ENCODE measurements at places on chromosomes 3 and 15.
A peak's percentile ranks its signal among the peaks of the same experiment; 100 is the strongest.

DNA sequence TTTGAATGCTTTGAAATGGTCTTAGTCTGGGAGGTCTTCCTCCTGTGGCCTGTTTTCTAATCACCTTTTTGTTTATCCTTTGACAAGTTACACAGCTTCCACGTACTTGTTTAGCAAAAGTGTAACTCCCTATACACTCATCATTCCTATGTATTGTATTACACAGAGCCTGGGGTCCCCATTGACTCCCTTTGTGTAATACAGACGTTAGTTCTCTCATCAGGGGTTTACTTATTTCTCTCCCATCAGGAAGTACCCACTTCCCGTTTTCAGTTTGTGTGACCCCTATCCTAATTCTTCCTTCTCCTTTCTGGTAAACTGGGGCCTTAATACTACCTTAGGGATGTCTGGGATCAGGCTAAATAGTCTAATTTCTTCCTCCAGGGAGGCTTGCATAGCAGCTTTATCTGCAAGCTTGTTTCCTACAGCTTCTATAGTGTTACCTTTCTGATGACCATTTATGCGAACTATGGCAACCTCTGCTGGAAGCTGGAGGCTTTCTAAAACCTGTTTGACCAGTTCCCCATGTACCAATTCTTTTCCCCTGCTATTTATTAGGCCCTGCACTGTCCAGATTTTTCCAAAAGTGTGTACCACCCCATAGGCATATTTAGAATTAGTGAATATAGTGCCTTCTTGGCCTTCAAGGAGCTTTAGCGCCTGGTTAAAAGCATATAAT is 22.4 kb downstream of the ARL8B start:
- DNase-seq = no peak

DNA sequence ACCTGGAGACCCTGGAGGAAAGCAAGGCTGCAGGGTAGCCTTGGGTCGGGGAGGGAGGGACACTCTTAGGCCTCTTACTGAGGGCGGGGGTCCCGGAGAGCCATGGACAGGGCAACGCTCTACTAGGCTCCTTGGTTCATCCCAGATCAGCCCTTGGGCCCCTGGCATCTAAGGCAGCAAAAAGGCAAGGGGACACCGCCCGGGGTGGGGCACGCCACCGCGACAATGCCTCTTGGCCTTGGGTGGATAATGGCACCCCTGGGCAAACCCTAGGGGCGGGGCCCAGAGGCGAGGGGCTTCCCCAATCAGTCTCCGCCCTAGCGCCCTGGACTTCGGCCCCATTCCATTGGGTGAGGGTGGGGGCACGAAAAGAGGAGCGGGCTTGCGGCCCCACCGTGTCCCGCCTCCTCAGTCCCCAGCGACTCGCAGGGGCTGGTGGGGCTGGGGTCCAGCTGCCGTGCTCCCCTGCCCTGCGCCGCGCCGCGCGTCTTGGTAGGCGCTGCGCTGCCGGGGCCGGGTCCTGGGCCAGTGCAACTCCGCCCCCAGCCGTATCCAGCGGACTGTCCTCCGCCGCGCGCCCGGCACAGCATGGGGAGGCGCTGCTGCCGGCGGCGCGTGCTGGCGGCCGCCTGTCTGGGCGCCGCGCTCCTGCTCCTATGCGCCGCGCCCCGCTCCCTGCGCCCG is at the start of gene CHST13:
Gene CHST13, plus strand, starts transcription at position 411 of the 684 bp plus-strand sequence. Its CDS starts 178 bp downstream, at position 589.
- DNase-seq = no peak

- DNase-seq = no peak
Measured at GRCh38 chr3:72744330-72744729, 103.9 kb downstream of the SHQ1 start.

DNA sequence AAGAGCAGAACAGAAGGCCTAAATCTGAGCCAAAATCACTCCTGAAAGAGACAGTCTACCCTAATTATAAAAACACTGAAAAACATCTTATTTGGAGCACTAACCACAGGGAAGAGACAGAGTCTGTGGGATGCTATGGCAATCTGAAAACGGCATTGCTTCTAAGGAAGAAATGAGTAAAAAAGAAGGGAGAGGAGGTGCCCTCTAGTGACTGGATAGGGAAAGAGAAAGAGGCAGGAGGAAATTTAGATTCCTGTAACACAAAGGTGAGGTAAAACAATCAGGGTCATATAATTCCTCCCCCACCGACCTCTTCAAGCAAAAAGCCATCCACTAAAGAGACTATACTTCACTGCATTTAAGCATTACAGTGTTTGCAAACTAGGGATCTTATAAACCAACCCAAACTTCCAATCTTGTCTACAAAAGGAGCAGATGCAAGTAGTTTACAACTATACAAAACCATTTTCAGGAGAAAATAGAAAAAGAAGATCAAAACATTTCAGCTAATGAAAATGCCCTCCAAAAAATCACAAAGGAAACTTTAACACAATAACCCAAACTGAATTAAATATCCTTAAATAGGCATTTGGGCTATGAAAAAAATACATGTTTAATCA is 32.6 kb downstream of the HACD2 start:
- peak; percentile 5 for DNase-seq

DNA sequence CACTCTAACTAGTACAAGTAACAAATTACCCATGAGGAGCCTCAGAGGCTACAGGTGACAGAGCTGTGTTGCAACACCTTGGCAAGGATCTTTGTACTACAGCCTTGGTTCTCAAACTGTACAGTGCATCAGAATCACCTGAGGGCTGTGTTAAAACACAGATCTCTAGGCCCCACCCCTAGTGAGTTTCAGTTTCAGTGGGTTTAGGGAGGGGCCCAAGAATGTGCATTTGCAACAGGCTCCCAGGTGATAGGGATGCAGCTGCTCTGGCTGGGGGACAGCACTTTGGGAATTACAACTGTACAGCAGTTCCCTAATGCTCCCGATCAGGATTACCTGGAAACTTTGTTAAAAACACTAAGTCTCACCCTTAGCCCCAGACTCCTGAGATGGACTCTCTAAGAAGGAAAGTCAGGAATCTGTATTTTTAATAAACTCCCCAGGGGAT is 66.1 kb upstream of the NR2F2 start:
- DNase-seq = no peak

- no peak for DNase-seq
Measured at GRCh38 chr3:15409239-15409638, 18.1 kb downstream of the METTL6 start.

DNA sequence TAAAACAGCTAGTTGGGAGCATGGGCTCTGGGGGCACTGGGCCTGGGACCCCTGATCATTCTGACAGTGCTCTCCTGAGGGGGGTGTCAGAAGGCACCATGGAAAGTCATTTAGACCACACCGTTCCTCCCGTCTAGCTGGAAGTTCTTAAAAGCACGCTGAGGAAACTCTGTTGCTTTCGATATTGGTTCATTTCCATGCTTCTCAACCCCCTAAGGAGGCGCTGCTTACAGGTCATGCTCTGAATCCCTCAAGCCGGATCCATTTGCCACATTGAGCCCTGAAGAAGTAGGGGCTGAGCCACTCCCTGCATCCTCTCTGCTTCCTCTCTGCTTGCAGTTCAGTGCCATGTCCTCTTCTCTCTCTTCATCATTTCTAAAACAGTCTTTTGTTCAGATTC is 187.2 kb downstream of the CACNA2D3 start:
- DNase-seq = no peak

DNA sequence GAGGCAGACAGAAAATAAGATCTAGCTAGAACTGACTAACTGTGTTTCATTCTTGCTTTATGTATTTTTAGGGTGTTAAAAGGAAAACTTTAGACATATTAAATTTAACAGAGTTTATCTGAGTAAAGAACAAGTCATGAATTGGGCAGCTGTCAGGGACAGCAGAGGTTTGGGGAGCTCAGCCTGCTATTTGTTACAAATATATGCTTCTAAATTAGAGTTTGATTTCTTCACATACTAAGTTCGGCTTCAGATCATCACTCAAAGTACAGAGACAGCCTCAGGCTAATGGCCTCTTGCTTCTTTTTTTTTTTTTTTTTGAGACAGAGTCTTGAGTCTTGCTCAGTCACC is 21.9 kb downstream of the EFCC1 start:
- DNase-seq = no peak

DNA sequence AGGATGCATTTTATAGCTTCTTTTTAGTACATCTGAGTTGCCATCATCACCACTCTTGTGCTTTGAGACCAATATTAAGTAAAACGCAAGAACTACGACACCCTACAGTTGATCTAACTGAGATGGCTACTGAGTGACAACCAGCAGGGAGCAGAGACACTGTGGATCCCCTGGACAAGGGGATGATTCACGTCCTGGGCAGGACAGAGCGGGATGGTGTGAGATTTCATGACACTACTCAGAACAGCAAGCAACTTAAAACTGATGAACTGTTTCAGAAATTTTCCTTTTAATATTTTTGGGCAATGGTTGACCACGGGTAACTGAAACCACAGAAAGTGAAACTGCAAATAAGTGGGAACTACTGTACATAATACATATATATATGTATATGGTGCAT is 299.2 kb downstream of the ADAMTS17 start:
- no peak for DNase-seq

GRCh38 chr15:88663141-88663621 is 24.4 kb downstream of the ISG20 start:
- no peak for DNase-seq

- DNase-seq = no peak
Measured at GRCh38 chr15:70832176-70832575, 21.8 kb downstream of the LARP6 start.

GRCh38 chr3:119632829-119633228 is 27.6 kb downstream of the POPDC2 start:
- no peak for DNase-seq

DNA sequence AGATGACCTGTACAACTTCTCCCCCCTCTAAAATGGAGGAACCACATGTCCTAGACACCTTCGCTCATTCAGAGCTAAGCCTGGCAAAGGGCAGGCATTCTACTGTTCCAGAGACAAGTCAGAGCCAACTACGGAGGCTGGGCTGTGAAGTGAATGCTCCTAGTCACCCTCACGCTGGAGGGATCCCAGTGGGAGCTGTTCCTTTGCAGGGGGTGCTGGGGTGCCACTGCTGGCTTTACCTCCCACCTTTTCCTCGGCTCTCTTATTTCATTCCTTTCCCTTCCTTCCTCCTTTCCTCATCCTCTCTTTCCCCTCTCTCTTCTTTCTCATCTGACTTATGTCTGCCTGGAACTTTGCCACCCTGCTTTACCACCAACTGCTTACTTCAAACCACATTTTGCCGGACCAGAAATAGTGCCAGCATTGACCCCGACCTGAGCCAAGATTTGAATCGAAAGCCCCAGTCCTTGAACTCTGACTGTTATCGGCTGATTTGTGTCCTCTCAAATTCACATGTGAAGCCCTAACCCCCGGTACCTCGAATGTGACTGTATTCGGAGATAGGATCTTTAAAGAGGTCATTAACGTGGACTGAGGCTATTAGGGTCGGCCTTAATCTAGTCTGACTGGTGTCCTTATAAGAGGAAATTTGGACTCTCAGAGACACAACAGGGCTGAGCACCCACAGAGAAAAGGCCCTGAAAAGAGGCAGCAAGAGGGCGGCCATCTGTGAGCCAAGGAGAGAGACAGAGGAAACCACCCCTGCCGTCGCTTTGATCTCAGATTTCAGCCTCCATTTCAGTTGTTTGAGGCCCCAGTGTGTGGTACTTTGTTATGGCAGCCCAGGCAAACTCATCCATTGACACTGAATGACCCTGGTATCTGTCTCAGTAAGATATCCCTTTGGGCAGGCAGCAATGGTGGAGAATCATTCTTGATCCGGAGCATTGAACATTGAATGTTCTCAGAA is 31.3 kb upstream of the TBC1D21 start:
- no peak for DNase-seq

DNA sequence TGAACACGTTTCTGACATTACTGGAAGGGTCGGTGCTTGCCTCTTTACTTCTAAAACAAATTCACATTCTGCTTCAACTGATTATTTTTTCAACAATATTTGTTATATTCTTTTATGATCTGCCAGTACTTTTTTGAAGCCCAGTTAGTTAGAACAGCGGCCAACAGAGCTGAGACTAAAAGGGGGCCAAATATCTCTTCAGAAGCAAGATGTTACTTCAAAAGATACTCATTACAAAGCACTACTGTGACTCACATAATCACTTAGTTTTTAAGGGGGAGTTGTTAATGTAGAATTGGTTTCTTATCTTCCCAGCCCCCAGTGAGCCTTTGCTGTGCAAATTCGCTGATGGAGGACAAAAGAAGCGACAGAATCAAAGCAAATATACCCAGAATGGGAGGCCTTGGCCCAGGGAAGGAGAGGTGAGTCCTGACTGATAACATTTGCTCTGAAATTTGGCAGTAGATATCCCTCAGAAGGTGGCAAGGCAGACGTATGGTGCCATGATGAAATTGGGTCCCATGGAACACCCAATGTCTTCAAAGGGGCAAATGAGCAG is 587.8 kb downstream of the RBMS3 start:
- no peak for DNase-seq

GRCh38 chr3:128515-129172 is 67.9 kb upstream of the CHL1 start:
- DNase-seq = no peak

- no peak for DNase-seq
Measured at GRCh38 chr3:57555306-57555705, 768 bp upstream of the PDE12 start.

DNA sequence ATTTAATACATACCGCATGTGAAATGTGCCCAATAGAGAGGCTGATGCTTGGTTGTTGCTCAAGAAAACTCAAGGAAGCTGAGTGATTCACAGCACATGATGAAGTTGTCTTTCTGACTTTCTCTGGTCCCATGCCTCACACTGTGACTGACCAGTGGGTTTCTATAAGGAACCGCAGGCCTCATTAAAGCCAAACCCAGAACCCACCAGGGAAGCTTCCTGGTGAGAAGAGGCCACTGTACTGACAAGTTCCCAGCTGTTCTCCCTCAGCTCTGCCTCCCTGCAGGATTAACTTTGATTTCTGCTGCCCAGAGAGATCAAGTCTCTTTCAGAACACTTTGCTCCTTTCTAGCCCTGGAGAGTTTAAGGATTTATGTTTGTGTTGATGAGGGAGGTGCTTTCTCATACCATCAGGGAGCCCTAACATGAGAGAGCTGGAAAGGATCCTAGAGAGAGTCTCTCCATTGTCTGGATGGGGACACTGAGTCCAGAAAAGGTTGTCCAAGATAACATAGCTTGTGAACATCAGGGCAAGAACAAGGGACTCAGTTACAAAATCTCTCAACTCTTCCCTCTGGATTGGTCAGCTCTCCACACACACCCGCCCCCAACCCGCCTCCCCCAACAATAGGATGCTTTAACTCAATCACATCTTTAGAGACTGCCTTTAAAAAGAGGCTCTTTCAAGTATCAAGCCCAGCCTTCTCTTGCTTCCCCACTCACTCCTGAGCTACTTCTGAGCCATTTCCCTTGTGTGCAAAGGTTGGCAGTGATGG is 303.2 kb upstream of the TLE3 start:
- no peak for DNase-seq

- no peak for DNase-seq
Measured at GRCh38 chr3:126667631-126668449, 12.9 kb upstream of the TXNRD3 start.

DNA sequence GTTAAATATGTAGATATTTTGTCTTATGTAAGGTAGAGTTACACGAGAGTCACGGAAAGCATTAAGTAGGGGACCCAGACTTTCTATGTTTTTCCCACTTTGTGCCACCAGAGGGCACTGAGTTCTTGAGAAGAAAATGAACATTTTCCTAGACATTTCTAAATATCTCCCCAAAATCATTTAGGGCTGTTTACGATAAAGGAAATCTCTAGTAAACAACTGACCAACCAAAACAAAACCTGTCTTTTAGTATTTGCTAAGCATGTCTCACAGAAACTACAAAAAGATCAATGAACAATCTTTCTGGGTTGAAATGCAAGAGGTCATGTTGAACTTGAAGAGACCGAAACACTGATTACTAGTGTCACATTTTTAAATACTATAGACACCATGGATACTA is 16.1 kb downstream of the POU1F1 start:
- DNase-seq = peak; percentile 65

Data from KG1 (cell line).